ENCODE measurements at places on chromosomes 5 and 9. TPM values are rescaled to one million over a fixed set of nuclear protein-coding genes. Genes with fewer than 3 reads are reported as not detected.
A peak's percentile ranks its signal among the peaks of the same experiment; 100 is the strongest.

DNA sequence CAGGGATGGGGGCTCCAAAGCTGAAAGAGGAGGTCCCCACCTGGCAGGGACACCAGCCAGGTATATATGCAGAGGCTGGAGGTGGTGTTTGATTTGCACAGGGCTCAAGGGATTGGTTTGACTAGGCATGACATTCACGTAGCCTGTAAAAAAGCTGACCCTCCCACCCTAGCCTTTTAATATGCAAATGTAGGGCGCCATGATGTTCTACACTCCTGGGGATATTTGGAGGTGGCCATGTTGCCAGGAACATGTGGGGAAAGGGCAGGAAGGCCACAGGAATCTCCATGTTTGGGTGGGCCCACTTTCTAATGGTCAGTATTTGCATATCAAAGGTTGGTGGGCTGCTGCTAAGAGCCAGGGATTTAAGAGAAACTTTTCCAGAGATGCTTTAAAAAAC is 12.0 kb upstream of the THG1L start:
- DNase-seq, result no peak

Gene OTP
- total RNA-seq, result 0.83 TPM

DNA sequence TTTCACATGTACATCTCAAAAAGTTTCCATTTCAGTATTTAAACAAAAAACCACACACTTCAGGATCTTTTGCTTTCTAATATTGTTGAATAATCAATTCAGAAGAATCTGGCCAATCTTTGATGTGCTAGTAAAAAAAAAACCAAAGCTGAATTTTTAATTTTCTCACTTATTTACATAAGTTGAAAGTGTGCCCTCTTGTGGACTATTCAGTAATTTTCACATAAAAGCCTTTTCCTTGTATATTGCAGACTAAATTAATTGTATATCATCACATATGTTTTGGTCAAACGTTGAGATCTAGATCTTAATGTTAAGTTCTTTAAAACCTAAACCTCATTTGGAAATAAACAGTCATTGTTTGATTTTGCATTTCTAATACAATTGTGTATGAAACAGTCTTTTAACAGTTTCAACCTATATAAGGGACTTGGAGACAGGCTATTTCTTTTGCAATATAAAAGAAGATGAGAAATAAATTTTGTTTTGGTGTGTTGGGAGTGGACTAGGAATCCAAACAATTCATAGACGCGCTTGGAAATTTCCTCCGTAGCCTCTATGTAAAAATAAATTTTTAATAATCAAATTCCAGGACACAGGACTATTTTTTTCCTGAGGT is 68.1 kb downstream of the NIPBL start:
- DNase-seq, result peak; percentile 33

Gene PHYHD1
- total RNA-seq, result 7.8 TPM

Gene SMIM33
- not detected for total RNA-seq

DNA sequence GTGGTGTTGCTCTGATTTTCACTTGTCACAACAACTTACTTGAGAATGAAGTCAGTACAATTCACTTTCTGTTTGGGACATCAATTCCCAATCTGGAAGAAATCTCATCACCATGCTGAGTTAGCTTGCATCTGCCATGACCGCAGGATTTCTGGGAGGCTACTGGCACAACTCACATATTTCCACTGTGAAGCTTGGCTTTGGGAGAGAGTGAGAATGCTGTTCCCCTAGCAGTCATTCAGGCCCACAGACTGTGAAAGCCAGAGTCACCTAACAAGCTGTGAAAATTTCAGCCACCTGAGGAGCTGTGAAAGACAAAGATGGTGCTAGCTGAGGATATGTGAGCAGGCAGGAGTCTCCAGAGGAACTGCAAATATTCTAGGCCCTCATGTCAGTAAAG is 365.2 kb upstream of the TUSC1 start:
- peak; percentile 42 for DNase-seq

DNA sequence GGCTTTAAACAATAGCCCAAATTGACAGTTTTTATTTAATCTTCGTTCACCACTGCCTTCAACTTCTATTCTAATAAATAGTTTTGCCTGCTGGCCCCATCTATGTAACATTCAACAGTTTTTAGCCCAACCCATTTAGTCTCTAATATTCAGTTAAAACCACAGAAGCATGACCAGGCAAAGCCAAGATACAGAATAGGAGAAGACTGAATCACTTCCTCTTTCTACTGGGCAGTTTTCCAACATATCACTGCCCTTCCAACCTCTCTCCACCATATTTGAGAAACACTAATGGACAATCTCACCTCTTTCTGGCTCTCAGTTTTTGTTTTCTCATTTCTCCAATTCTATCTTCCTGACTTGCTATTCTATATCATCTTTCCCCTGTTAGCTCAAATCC is 352.9 kb downstream of the DNAH5 start:
- no peak for DNase-seq

DNA sequence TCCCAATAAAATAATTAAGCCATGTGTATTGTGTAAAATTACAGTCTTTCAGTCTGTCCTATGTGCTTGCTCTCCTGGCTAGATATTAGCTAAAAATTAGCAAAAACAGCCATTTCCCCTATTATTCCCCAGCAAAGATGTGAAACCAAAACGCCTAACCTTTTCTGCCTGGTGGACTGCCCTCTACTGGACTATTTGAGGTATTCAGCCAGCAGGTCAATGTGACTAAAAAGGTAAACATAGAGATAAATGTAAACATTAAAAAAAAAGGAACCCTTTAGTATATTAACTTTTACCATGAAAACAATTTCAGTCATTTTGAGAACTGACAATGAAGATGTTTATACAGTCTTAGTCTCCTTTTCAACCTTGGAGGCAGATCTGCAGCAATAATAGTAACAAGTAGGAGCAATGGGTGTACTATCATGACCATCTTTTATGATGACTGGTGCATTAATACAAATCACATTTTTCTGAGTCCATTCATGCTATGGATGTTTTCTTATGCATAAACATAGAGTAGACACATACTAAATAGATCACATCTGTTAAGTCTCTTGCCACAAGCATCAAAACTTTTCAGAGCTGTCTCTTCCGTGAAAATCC is 10.1 kb downstream of the ATG12 start:
- no peak for DNase-seq

Gene IL9
- total RNA-seq, result not detected

- no peak for DNase-seq
These were observed 24.2 kb upstream of the MACIR start for GRCh38 chr5:103234239-103234975.

Data from spinal cord (tissue), 10 donors.